Stimulated activated CD4-positive, alpha-beta T cell treated with anti-CD3 and anti-CD28 coated beads, TNF-alpha, amount 100 ng/mL, for 48 hours (primary cell): ENCODE measurements at places on chromosomes 7 and 10.

- DNase-seq, result no peak
Measured at GRCh38 chr10:78871796-78872195, 197.0 kb upstream of the ZMIZ1 start.

GRCh38 chr10:120593693-120594092, 136.7 kb downstream of the PLPP4 start:
- DNase-seq, result no peak

- no peak for DNase-seq
Measured at GRCh38 chr10:133422223-133422806, 2.1 kb downstream of the SPRN start.

DNA sequence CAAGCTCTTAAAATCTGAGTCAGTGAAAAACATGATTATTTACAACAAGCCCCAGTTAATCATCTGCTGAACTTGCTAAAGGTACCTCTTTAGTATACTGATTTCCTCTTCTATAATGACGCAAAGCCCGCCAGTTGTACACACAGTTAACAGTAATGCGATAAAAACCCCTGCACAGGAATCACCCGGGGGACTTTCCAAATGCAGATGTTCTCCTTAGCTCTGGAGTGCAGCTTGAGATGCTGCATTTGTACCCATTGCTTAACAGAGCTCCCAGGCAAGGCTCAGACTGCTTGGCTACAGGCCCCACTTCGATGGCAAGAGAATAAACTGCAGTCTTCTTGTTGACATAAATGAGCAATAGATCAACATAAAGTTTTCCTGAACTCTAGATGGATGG, 279.6 kb upstream of the HGF start:
- no peak for DNase-seq

DNA sequence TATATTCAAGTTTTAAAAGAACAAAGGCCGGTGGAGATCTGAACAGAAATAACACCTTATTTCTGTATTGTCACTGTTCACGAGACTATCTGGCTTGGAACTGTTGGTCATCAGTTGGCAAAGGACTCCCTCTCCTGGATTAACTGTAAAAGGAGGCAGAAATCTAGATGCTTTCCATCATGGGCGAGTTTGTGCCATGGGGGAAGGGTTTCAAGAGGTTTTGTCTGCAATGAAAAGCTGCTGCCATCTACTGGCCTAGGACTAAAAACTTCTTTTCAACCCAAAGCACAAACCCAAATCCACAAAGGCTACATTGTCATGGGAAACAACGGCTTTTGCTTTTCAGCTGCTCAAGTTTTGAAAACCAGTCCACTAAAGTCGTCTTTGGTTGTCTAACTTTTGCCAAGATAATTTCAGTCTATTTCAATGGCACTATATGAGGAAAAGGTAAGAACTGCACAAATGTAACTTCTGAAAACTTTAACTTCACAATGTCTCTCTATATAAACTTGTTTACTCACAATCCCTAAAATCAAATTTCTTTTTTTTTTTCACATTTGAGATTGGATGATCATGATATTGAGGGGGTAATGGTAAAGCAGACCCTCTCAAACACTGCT, 196.8 kb downstream of the SKAP2 start:
- DNase-seq, result peak; percentile 25

DNA sequence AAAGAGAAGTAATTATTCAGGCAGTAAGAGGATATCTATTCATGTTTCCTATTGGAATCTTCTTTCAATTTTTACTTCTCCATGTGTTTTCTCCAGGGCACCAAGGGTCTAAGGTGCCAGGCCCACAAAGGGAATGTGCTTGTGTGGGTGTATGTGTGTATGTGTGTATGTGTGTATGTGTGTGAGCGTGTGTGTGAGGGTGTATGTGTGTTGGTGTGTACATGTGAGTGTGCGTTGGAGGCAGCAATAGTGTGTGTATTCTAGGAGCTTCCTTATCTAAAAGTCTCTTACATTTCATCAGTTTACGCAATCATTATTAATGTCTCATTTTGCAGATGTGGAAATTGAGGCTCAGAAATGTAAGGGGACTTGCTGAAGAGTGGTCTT, 28.3 kb downstream of the RAMP3 start:
- DNase-seq, result no peak

DNA sequence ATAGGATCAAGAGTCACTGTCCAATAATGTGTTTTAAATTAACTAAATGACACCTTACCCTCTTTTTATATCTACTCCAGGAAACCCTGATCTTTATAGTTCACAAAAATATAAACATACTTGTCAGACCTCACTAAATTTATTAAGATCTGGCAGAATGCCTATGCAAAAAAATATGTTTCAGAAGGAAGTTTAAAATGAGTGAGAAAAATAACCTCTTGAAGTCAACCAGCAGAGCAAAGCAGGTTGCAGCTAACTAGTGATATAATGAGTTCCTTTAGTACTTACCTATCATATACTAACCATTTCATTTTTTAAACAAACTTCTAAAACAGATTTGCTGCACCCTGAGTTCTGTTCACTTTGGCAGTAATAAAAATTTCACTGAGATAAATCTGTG, 14.0 kb upstream of the HGF start:
- DNase-seq, result no peak

GRCh38 chr7:44211126-44211675, 10.4 kb downstream of the YKT6 start:
- no peak for DNase-seq

- no peak for DNase-seq
Measured at GRCh38 chr7:44639671-44640321, 33.4 kb downstream of the OGDH start.

- DNase-seq, result no peak
Measured at GRCh38 chr10:113958631-113959382, 84.9 kb upstream of the ADRB1 start.

DNA sequence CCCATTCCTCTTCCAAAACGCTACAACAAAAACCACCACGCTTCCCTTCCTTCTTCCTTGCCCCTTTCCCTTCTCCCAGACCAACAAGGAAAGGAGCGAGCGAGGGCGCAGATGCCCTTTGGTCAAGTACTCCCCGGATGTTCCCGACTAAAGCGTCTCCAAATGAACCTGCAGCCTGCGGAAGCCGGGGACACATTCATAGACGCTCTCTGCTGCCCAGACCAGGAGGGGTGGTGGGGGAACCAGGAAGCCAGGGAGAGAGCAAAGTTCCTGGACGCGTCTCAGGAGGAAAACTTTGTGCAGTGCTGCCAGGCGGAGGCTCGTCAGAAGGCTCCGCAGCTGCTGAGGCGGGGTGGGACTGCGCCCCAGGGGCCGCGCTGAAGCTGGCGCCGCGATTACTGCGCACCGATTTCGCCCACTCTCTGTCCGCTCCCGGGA, 754 bp downstream of the SEMA3D start:
- DNase-seq, result no peak

- no peak for DNase-seq
Measured at GRCh38 chr10:18319628-18320027, 179.4 kb downstream of the CACNB2 start.

DNA sequence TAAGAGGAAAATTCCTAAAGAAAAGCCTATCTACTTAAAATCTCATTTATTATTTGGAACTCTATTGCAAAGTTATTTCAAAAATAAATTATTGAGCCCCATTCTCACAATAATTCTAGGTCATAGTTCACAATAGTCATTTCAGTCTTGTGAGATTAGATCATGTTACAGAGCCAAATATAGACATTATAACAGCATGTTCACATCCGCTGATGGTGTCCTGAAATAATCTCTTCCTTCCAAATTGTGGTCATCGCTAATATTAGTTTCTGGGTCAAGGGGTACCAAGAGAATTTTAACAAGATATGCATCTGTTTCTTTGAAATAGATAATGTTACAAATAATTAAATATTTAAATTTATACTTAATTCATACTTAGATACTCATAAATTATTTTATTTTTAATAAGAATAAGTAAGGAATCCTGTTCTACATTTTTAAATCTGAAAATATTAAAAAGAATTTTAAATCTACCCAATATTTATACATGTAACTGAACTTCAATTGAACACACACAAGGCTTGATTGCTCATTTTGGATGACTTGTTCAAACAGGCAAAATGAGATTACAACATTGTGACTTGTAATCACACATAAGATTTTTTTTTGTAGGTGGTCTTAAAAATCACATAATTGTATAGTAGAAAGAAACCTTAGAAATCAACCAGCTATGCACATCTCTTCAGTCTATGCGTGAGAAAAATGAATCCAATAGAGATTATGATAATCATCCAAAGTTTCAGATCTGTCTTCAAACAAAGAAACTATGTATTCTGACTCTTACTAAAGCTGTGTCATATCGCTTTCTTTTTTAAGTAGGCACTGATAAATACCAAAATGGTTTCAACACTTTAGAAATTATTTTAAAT, 13.1 kb downstream of the GNAT3 start:
- DNase-seq, result no peak

GRCh38 chr7:77867537-77867865, 68.9 kb downstream of the PHTF2 start:
- DNase-seq, result no peak

DNA sequence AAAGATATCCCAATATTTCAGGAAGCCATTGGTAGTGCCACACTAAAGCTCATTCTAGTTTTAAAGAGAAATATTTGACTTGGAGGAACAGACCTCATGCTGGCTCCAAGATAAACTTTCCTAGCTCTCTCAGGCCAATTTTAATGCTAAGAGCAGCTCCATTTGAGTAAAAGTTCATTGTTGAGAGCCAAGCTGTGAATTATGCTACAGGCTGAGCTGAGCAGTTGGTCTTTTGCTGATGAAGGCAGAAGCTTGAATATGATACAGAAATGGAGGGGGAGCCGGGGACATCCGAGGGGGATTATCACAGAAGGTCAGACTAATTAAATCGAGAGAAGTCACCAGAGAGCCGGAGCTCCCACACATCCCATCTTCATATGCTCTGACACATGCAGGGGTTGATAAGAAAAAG, 175.7 kb upstream of the AUTS2 start:
- DNase-seq, result no peak
